ENCODE measurements at places on chromosomes 16 and 17.

GRCh38 chr17:52106072-52106471 lies 52.4 kb downstream of the CA10 start:
- no peak for DNase-seq

DNA sequence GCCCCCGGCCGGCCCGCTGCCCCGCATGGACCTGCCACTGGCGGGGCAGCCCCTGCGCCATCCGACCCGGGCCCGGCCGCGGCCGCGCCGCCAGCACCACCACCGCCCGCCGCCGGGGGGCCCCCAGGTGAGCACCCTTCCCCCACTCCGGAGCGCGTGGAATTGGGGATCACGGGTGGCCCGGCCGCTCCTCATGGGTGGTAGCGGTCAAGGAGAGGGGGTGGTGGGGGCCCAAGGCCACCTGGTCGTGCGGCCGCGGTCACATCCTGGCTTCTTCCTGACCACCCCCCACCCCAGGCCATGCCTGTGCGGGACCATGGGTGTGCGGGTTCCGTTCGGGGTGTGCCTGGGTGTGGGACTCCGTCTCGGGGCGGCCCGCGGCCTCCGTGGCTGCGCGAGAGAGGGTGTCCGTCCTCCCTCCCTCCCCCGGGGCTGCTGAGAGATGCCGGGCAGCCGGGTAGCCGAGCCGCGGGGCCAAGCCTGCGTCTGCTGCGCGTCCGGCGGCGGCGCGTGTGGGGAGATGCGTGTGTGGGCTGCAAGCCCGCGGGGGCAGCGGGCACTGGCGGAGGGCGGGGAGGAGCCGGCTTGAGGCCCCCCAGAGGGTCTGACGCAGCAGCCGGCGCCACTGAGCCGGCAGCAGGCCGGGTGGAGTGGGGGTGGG lies 6.8 kb downstream of the ACD start:
- DNase-seq: no peak

- peak; percentile 64 for DNase-seq
These were observed 17.6 kb downstream of the ABCC1 start for GRCh38 chr16:15966836-15967546.

- no peak for DNase-seq
These were observed 21.3 kb downstream of the DNAH17 start for GRCh38 chr17:78555746-78556401.

DNA sequence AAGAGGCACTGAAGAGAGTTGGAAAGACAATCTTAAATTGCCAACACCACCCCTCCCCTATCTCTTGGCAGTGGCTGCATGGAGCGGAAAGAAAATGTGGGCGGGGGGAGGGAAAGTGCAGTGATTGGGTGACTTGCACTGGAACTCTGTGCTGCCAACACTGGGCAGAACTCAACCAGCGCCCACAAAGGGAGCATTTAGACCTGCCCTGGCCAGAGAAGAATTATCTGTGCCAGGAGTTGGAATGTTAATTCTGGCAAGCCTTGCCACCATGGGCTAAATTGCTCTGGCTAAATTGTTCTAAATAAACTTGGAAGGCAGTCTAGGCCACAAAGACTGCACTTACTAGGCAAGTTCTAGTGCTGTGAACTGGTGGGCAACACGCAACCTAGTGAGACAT lies 6.5 kb upstream of the CCL13 start:
- DNase-seq: no peak

DNA sequence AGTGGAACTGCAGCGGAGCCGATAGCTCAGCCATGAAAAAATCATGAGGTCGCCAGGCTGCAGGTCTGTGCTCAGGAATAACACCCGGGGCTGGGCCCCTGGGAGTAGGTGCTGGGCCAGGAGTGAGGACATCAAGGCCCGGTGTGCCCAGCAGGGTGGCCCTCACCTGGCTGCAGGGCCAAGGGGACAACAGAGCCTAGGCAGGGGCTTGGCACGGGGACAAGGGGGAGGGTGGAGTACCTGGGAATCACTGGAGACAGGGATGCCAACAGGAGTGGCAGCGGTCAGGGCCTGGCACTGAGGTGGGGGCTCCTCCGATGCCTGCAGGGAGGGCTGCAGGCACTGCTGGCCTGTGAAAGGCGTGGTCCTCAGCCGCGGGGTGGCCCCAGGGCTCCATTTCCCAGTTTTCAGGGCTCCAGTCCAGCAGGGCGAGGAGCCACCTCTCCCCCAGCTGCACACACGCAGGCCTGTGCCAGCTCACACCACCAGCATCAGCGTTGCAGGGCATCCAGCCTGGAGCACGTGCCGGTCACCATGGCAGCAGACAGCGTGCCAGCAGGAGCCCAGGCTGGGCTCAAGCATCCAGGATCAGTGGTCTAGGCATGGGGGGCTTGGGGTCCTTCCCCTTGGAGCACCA lies 4.7 kb upstream of the FSCN2 start:
- DNase-seq: no peak

DNA sequence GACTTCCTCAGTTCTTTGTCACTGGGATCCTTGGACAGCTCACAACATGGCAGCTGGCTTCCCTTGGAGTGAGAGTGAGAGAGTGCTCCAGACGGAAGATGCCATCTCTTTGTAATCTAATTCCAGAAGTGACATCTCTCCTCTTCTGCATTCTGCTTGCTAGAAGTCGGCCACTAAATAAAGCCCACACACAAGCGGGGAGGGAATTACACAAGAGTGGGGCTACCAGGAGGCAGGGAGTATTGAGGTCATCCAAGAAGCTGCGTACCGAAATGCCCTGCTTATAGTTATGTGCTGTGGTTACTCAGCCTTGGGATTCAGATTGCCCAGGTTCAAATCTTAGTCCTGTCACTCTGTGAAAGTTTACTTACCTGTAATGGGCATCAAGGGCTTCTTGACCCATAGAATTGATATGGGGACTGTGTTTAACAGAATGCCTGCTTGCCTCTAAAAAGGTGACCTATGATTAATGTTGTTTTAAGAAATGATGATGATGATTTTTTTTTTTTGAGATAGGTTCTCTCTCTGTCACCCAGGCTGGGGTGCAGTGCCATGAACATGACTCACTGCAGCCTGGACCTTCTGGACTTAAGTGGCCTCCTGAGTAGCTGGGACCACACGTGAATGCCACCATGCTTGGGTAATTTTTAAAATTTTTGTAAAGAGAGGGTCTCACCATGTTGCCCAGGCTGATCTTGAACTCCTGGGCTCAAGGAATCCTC lies 120.9 kb upstream of the HS3ST2 start:
- DNase-seq: no peak

DNA sequence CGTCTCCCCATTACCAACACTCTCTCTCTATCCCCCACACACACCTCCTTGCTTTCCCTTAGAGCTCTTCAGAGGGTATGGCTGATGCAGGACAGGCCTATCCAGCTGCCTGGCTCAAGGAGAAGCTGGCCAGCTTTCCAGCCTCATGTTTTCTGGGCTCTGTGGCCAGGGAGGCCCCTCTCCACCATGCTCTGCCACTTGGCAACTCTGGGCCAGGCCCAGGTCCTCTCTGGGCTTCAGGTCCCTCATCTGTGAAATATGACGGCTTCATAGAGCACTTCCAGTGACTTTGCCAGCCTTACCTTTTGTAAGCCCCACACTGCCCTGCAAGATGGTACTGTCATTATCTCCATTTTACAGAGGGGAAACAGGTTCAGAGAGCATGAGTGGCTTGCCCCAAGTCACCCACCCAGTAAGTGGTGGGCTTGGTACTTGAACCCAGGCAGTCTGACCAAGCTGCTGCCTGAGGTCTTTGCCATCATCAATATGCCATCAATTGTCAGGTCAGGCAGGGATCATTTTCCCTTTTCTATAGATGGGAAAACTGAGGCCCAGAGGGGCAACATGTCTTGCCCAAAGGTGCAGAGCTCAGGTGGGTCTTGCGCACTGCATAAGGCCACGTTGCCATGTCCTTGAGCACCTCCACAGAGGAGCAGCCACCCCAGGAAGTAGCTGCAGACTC lies 548 bp upstream of the ADGRG5 start:
- no peak for DNase-seq

DNA sequence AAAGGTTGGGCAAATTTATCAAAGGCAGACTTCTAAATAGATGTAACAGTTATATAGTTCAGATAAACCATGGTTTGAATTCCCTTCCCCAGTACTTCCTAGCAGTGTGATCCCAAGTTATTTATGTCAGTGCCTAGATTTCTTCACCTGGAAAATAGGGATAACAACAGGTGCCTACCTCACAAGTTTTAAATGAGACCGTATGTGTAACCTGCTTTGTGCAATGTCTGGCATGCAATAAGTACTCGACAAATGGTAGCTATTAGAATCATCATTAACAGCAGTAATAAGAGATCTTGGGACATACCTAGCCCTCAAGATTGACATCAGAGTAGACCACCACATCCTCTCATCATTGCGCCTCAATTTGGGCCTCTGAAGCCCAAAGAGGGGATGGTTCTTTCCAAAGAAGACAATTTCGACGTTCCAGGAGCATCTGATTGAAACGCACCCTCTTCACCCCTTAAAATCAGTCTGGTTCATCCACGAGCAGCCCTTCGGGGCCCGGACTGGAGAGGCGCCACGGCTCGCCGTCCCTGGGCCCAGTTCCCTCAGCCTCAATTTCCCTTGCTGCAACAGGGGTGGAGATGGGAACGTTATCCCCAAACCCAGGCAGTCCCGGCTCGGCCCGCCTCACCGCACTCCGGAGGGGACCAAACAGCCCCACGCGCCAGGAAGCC lies 541 bp downstream of the ACACA start:
- no peak for DNase-seq

DNA sequence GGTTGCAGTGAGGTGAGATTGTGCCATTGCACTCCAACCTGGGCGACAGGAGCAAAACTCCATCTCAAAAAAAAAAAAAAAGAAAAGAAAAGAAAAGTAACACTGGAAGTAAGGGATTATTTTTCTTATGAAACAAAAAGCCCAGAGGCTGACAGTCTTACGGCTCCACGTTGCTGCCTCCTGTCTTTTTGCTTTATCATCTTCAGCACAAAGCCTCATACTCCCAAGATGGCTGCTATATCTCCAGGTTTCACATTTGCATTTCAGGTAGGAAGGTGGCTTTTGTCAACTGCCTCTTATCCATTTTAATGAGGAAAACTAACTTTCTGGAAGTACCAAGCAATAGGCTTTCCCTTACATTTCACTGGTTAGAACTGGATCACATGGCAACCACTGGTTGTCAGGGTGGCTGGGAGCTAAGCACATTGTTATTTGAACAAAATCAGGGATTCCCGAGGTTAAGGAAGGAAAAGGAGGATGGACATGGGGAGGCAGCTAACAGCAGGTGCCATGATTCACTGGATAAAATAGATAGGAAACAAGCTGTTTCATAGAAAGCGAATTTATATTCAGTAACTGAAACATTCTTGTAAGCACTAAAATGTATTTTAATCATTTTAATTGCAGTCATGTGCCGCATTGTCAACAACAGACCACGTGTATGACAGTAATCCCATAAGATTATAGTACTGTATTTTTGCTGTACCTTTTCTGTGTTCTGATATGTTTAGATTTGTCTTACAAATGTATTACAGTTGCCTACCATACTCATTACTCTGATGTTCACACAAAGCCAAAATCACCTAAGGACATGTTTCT lies 58.6 kb downstream of the KSR1 start:
- DNase-seq: no peak

GRCh38 chr17:19020016-19020415 lies 15.5 kb upstream of the FAM83G start:
- DNase-seq: no peak

DNA sequence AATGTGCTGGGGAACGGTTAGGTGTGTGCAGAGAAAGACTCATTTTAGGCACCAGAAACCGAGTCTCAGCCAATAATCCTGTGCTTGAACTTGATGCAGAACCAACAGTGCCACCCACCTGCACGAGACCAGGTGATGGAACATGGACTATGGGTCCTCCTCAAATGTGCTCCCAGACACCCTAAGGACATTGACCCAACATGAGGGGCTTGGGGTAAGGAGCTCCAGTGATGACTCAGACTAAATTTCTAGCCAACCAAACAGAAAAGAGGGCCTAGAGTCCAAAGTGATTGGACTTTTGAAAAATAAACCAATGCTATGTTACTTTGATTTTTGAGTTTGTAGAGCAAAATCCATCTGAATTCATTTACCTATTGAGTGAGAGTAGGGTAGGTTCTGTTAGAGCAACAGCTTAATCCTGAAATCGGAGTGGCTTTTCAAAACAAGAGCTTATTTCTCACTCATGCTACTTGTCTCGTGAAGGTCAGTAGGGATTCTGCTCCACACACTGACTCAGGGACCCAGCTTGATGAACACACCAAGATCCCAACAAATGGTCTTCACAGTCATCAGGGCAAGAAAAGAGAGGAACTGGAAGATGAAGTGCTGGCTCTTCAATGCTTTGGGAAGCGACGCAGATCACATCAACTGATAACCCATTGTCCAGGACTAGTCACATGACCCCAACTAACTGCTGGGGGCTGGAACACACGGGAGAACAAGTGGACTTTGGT lies 21.8 kb downstream of the FAM20A start:
- DNase-seq: no peak

GRCh38 chr17:31807846-31808245 lies 51.2 kb downstream of the COPRS start:
- DNase-seq: no peak

DNA sequence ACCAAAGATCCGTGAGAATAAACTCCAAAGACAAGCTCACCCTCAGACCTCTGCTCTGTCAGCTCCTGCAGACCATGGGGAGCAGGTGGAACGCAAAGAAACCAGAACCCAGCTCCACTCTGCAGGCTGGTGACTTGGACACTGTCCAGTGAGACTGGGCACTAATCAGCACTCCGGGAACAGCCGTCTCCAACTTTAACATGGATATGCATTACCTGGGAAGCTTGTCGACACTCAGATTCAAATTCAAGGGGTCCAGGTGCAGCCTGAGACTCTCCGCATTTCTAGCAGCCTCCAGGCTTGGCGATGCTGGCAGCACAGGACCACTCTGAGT lies 9.1 kb downstream of the SLX4 start:
- DNase-seq: no peak

DNA sequence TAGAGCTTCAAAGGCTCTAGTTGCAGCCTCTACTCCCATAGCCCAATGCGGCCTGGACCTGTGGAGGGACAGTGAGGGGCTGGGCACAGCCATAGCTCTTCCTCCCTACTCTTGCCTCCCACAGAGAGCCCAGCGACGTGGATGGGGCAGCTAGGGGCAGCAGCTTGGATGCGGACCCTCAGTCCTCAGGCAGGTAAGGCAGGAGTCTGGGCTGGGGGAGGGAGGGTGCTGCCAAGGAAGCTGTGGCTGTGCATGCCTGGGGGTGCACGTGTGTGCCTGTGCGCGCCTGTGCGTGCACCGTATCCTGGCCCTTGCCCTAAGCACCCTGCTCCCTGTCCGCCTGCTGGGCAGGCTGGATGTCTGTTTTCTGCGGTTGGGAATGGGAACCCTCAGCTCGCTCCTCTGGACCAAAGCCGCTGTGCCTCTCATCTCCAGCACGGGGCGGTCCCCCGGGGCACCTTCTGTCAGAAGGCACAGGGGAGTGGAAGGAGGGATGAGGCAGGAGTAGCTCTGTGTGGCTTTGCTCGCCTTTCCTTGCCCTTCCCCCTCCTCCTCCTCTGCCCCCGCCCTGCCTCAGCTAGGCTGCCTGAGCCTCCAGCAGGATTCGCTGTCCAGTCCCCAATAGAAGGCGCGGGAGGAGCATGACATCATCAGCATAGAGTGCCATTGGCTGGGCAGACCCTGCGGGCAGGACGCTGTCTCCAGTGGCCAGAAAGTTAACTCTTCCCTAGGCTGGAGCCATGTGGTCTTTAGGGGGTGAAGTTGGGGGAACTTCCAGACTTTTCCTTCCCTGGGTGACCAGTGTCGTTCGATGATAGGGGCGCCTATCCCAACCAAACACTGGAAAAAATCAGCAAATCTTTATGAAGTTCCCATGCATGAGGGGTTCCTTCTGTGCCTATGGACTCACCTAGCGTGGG lies 797 bp downstream of the PRCD start:
- DNase-seq: peak; percentile 94
